ENCODE measurements at places on chromosomes 4 and X.

DNA sequence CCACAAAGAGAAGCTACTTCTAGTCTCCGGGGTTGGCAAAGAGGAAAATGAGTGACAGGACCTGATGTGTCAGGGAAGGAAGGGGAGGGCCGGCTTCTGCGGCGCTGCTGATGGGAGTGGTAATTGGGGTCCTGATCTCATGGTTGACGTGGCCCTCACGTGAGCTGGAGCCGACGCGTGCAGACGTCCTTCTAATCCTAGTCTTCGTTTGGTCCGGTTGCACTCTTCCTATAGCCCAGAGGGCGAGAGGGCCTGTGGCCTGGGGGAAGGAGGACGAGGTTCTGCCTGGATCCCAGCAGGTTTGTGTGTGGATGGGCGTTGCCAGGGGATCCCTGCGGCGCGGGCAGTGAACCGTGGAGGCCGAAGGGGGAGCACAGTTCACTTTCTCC, at the start of gene ARMCX1:
Gene ARMCX1, plus strand, starts transcription at position 186 of the 389 bp plus-strand sequence. CDS start 2,384 bp downstream, outside the sequence.
- peak; percentile 81 for DNase-seq

- DNase-seq, result peak; percentile 6
These were observed 292.5 kb downstream of the CAMK2D start for GRCh38 chr4:113469023-113469390.

- no peak for DNase-seq
These were observed 135.8 kb downstream of the HS6ST2 start for GRCh38 chrX:132822634-132823012.

DNA sequence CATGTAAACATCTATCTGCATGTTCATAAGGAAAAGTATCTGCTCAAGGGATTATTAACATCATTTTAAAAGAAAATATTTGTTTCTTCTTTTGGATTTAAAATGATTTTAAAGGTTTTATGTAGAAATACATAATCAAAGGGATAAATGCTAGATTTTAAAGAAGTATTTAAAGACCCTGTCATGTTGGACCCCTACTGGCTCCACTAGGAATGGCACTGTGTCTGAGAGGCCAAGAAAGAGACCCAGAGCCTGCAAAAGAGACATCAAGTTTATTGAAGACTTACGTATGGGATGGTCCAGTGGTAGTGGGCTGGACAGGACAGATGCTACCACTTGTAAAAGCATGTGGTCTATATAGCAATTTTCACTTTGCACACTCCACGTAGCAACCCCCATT, 78.7 kb upstream of the PCDH18 start:
- DNase-seq, result peak; percentile 44

- DNase-seq, result no peak
These were observed 818.7 kb downstream of the PCDH7 start for GRCh38 chr4:31538877-31539276.

GRCh38 chrX:103517246-103517645, 2.0 kb downstream of the RAB40A start:
- DNase-seq, result peak; percentile 63

DNA sequence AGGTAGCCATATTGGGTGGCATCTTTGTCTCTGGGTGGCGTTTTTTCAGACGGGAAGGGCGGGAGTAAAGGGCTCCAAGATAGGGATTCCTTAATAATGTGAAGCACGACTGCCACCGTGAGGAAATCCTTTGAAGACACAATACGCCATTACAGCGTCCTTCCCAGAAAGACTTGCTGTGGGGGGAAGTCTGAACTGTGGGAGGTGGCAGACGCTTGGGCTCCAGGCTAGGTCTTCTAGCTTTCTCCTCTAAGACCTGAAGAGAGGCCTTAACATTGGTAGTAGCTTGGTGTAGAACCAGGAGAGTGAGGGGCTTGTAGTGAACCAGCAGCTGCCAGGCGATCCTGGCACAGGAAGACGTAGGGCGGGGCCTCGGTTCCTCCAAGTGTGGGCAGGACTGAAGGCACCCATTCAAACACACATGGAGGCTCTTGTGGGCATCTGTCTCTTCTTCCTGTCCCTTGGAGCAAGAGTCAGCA, 197.3 kb downstream of the OR13H1 start:
- no peak for DNase-seq

- DNase-seq, result no peak
These were observed 63.6 kb upstream of the MAP3K15 start for GRCh38 chrX:19578956-19579355.

- DNase-seq, result peak; percentile 15
These were observed 309.4 kb downstream of the MAPK10 start for GRCh38 chr4:86050496-86050895.

- DNase-seq, result no peak
These were observed 166.1 kb upstream of the PDE5A start for GRCh38 chr4:119794681-119795080.

GRCh38 chrX:139201924-139202323, 328.6 kb upstream of the F9 start:
- DNase-seq, result no peak

DNA sequence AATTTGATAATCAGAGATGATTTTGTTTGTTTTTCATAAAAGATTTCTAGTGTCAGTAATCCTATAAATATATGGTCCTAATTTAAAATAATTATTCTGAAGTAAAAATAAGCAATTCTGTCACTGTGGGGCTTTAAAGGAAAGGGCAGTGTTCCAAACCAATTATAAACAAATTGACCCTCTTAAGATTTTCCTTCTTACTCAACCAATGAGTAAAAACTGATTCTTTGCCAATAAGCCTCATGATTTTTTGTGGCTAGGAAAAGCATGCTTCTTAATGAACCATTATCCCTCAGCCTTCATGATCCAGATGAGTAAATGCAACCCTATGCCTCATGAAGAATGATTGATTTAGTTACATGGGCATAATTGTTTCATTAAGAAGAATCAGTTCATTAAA, 1010.4 kb downstream of the ADGRL3 start:
- DNase-seq, result peak; percentile 28

GRCh38 chr4:14125375-14126129, 498.0 kb upstream of the BOD1L1 start:
- no peak for DNase-seq

DNA sequence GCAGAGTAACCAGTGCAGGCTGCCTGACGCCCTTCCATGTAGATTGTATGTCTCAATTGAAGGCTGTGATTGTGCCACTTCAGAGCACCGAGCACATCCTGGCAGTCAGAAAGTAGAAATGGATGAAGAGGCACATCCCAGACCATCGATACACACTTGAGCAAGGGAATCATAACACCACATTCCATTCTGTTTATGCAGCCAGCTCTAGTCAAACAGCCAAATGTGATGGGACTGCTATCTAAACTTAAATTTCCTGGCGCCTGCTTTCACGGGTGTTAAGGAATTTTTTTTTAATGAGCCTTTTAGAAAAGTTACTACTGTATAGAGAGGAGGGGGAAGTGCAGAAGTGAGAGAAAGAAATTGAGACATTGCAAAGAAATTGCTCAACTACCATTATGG, 84.4 kb downstream of the PPARGC1A start:
- DNase-seq, result peak; percentile 80

- no peak for DNase-seq
These were observed 1.1 kb downstream of the CXCL1 start for GRCh38 chr4:73870260-73870659.

- peak; percentile 23 for DNase-seq
These were observed at the start of gene KCNIP4 for GRCh38 chr4:21948347-21949072. KCNIP4 (minus strand) TSS chr4:21948772.

GRCh38 chr4:124044867-124045266, 648.3 kb downstream of the SPRY1 start:
- DNase-seq, result no peak

DNA sequence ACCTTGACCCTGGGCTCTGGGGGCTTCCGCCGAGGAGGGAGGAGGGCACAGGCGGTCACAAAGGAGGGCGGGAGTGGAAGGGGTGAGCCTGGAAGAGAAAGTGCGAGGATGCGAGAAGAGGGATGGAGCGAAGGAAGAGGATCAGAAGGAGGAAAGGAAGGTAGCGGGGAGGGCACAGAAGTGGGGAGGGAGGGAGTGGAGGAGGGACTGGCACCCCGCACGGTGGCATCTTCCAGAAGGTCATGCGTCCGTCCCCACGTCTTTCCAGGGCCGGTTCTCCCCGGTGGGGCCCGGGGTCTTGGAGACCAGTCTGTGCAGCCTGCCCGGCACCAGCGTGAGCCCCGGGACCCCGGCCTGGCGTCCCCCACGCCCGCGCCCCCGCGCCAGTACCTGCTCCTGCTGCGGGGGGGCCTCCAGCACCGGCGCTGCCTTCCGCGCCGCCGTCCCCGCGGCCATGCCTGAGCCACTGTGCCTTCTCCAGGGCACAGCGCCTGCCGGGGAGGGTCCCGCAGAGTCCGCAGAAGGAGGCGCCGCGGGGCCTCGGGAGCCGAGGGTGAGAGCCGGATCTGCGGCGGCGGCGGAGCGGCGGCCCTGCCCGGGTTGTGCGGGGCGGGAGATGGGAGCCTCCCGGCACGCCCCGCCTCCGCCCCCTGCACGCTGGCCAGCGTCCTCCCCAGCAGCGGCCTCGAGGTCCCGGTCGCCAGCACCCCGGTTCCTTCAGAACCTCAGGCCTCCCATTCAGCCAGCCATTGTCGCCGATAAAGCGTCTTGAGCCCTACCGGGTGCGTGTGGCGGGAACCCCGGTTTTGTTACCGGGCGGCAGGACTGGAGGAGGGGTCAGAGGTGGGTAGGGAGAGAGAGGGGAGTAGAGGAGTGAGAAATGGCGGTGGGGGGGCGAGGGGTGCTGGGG, at the start of gene RNF175:
Gene RNF175, minus strand, starts transcription at position 618 of the 910 bp plus-strand sequence. Its CDS starts 162 bp downstream, at position 456.
- DNase-seq, result peak; percentile 19

GRCh38 chrX:85379174-85379907, at the start of gene POF1B:
POF1B (minus strand) TSS chrX:85379665; CDS start chrX:85379454, 211 bp downstream.
- DNase-seq, result no peak

DNA sequence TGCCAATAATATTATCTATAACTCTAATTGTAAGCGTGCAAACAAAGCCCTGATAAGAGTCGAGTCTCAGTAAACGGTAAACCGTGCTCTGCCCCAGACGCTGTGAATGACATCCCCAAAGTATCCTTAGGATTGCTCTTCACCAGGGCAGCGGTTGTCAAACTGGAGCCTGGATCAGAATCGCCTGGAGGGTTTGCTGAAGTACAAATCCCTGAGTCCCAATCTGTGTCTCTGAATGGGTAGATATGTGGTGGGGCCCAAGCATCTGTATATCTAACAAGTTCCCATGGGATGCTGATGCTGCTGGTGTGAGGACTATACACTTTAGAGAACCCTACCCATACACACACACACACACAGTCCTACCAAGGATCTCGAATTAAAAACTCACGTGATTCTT, 813 bp upstream of the APBB2 start:
- no peak for DNase-seq

GRCh38 chrX:153647461-153648357, 706 bp downstream of the DUSP9 start:
- no peak for DNase-seq

GRCh38 chrX:18578546-18578945, 93.4 kb downstream of the RS1 start:
- no peak for DNase-seq

DNA sequence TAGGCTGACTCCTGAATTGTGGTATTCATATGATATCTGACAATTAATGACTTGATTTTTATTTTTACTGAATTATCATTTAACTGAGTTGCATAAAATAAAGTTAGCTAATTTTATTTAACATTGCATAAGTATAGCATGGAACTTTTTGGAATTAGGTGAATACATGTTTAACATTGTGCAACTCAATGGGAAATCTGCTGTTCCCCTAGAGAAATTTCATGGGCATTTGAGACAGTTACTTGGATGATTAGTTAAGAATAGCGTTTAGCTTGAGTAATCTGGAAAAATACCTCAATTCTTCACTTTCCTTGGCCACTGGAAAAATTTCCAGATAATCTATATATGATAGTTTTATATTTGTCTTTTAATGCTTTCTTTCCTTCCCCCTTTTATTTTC, 42.5 kb downstream of the NPNT start:
- no peak for DNase-seq

- peak; percentile 49 for DNase-seq
These were observed 3.3 kb downstream of the PDLIM5 start for GRCh38 chr4:94455081-94455480.

GRCh38 chrX:2521092-2521926, 20.5 kb upstream of the DHRSX start:
- no peak for DNase-seq

DNA sequence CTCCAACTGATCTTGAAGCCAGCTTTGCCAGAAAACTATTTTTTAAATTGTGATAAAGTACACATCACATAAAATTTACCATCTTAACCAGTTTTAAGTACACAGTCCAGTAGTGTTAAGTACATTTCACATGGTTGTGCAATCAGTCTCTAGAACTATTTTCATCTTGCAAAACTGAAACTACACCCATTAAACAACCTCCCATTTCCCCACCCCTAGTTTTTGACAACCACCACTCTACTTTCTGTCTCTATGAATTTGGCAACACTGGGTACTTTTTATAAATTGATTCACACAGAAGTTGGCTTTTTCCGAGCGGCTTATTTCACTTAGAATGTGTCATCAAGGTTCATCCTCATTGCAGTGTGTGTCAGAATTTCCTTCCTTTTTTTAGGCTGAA, 31.0 kb downstream of the TRPC5 start:
- DNase-seq, result no peak

DNA sequence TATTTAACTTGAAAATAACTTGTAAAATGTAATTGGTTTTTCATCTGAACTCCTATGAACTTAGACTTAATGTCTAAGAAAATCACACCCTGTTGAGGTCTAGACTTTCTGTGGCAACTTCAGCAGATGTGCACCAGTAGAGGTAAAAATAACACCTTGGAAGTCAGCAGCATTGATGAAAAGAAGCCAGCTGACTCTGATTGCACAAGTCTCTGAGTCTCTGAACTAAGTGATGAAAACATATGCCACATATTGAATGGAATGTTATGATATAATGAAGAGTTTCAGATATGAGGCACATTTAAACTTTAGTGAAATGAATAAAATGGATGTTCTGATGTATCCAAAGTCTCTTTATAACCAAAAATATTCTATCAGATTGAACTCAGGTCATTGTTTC, 155.4 kb downstream of the GPM6A start:
- DNase-seq, result no peak

- no peak for DNase-seq
These were observed 36.0 kb upstream of the STIM2 start for GRCh38 chr4:26824667-26825066.

GRCh38 chrX:69307756-69308155, 142.5 kb upstream of the PJA1 start:
- no peak for DNase-seq

- DNase-seq, result no peak
These were observed 19.4 kb downstream of the GPM6B start for GRCh38 chrX:13797512-13797911.

DNA sequence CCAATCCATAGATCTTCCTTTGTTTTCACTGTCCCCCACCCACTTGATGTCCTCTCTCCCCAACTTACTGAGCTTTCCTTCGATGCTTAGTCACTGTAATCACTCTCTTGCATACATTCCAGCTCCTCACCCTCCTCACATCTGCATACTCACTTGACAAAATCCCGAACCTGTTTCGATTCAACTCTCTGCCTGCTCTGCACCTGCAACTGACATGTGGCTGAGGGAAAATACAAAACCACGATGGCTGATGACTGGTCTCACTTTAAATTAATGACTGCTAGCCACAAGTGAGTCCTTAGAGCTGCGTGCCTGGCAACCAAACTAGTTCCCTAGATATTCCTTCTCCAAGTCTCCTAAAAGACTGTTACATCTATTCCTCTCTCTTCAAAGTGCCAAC, 70.4 kb upstream of the FHL1 start:
- DNase-seq, result no peak
